Stimulated activated CD4-positive, alpha-beta T cell treated with anti-CD3 and anti-CD28 coated beads, Interleukin-4, amount 100 ng/mL, for 1 hour (primary cell): ENCODE measurements at places on chromosomes 4 and X.

DNA sequence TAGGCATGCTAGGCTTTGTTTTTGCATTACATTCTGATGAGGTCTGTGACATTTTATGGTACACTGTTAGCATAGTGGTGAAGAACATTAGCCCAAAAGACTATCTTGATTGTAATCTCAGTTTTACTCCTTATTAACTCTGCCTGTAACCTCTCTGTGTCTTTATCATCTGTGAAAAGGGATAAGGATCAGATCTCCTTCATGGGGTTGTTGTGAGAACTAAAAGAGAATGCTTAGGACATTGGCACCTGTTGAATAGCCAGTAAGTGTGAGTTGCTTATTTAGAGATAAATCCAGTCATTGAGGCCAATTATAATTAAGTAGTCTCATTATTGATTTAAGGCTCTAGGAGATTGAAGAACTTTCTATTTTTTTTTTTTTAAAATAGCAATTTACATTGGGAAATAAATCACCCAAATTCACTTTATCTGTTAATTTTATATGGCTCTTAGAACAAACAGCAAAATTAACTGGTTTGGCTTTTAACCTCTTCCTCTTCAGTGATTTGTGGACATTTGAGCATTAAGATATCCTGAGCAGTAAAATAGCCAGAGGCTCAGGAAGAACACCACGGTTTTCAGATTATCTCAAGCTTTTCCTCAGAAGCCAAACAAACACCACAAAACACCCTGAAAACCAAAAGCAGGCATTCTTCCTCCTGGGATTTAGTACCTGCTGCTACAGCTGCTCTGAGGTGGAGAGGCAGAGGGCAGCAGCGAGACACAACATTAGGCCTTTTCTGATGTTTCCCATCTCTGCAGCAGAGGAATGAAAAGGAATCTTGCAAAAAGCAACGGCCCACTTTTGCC lies 192.9 kb downstream of the ARHGAP10 start:
- DNase-seq: no peak

DNA sequence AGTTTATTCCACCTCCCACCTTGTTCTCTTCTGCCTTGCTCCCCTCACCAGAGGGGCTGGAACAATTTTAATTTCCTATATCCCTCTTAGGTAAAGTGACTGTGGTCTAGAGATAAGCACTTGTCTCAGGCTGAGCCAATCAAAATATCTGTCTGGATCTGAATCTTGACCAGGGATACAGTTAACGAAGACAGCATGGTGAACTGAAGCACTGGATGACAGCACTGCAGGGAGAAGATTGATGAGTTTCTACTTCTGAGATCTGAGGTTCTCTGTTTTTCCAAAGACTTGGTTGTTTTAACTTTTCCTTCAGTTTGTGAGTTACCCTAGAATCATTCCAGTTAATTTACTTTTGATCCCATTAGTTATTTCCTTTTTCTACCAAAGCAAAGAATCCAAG lies 13.2 kb downstream of the GNPDA2 start:
- no peak for DNase-seq

DNA sequence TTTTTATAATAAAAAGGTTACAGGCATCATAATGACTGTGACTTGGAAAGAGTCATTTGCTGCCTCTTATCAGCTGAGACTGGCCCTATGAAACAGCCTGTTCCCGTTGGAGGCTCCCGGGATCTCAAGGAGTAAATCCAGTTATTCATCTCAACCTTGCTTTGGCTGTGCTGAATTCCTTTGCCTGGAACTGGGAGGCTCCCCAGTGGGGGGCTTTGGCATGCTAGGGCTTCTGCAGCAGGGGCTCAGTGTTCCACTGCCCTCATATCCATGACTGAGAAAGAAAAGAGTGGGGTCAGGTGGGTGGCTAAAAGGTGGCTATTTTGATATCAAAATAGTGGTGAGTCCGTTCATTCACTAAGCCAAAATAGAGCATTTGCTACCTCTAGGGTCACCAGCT lies 71.2 kb downstream of the TRPC5 start:
- DNase-seq: no peak

DNA sequence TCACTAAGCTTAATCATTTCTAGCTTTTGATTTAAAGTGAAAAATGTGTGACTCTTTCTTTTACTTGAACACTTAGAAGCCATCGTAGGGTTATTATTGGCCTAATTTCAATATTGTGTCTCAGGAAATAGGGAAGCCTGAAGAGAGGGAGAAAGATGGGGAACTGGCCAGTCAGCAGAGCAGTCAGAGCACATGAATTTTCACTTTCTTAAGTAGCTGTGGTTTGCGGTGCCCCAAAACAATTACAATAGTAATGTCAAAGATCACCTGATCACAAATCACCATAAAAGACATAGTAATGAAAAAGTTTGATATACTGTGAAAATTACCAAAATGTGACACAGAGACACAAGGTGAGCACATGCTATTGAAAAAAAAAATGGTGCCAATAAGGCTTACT lies 45.5 kb downstream of the CENPC start:
- DNase-seq: no peak

DNA sequence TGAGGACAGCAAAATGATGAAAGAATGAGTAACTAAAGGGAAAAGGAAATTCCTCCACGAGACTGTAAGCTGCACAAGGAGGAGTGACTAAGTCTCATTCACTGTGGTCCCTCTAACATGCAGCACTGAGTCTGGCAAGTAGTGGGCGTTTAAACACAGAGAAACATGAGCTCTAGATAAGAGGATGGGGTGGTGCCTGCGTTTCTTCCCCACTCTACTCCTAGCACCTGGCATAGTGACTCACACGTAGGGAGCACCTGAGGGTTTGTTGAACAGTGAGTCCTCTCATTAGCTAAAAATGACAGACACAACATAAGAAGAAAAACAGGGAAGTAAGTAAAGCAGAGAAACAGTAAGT lies 105.8 kb upstream of the CBR4 start:
- no peak for DNase-seq

DNA sequence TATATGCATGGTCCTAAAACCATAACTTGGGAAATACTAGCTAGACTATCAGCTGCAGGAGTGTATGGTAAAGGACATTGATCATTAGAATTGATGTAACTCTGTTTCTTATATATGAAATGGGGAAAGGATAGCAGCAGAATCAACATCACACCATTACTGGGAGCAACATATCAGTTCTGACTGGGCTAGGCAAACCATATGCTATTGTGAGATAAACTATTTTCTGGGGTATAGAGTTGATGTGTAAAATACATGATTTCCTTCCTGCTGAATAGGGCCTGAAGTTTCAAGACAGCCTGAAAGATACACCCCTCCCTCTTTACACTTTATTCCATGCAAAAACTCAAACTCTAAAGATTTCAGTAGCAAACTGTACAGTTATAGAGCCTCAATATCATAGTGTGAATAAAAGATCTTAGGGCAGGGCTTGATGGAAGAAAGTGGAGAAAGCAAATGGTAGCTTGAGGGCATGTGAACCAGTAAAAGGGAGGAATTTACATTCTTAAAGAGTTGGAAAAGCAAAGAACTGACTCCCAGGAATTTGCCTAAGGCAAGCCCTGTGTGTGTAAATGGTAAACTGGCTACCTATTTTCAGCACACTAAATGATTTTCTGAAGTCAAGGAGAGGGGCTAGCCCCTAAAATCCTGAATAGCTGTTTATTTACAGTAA lies 404.1 kb downstream of the MAPK10 start:
- DNase-seq: no peak

DNA sequence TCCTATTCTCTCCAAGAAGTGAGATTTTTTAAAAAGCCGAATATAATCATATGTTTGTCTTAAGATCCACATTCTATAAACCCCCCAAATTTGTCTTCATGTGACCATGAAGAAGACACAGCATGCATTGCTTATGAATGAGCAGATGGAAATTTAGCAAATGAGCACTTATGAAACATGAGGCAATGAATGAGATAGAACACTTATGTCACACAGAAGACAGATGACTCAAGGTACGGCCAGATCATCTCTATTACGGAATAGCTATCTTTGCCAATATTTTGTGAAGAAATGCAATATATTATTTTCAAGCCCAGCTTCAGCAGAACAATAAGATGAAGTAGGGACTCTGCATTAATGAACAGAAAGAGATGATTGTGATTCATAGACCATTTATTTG lies 21.4 kb downstream of the PHEX start:
- no peak for DNase-seq

GRCh38 chr4:181608181-181608580 lies 635.0 kb upstream of the TENM3 start:
- no peak for DNase-seq

DNA sequence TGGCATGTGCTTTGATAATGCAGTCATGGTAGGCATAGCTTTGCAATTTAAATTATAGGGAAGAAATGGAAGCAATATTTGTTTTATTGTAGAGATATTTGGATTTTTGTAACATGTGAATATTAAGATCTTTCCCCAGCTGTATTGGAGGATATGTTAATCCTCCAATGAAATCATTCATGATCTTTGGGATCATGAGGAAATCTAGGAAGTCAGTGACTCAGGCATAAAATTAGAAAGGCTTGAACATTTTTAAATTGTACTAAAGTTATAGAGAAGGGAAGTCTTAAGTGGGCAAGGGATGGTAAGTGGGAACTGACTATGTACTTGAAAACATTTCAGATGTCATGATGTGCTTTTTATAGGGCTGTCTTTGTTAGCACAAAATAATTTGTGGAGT lies 46.8 kb downstream of the FIP1L1 start:
- DNase-seq: no peak

GRCh38 chr4:139599594-139600374 lies 43.8 kb upstream of the SETD7 start:
- no peak for DNase-seq

DNA sequence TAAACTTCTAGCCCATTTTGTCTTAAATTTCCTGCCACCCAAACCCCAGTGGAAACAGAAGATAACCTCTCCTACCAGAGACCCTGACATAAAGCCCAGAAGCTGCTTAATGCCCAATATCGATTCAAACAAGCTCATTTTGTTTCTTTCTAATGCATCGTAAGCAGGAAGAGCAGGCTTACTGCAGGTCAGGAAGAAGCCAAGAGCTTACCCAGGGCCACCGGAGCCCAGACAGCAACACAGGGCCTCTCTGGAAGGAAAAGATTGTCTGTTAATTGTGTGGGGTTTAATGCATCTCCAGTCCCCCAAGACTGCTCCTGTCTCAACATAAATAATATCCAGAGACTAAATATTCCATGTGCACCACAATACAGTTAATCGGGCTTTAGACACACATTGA lies 177.3 kb upstream of the NOCT start:
- no peak for DNase-seq

DNA sequence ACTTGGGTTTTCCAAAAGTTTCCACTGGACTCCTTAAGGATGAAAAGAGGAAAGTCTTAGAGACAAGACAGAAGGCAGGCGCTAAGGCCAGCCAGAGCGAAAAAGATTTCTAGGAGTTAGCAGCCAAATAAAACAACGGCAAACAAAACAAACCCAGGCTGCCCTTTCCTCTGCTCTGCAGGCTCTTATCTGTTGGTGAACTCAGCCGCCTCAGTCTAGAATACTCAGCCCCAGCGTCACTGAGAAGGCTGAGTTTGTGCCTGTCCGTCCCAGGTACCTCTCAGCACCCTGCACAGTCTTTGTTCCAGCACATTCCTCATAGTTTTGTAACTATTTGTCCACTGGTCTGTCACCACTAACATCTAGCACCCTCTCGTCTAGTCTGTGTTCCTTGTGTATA lies 75.6 kb upstream of the FAM9C start:
- DNase-seq: no peak

DNA sequence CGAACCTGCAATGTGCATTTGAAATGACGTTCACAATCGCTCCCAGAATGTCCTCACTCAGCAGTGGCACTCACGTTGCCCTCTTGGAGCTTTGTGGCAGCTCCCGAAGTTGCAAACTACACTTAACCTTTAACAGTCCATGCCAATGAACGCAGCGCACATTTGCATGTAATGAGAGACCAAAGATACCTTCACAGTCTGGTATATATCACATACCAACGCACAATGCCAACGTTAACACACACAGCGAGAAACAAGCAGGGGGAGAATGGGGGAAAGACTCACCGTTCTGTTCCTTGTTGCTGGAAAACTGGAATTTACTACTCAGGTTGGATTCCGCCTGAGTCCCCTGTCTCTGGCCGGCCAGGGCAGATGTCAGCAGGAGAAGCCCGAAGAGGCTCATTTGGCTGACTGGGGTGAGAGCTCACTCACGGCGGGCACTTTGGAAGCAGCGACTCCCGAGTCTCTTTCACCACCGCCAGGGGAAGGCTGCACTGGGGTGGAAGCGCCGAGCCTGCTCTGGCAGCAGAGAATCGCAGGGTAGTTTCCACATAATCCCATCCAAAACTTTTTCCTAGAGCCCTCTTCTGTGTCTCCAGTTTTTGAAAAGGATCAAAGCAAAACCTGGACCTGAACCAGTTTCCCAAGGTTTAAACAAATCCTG lies 966 bp downstream of the PDGFC start:
- no peak for DNase-seq

DNA sequence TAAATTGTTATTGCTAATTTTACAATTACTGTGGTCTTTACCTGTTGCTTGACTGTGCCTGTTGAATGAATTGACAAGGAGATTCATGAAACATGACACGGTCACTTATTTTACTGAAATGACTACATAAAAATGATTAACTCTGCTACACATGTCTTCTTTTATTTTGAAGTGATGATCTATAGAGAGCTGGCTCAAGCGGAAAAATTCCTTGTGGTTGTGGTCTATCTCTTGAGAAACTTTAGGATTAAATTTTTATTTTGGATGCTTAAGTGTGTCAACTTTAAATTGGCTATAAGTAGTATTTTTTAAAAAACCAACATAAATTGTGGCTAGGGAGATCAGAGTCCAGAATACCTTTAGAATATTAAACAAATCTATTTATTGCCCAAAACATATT lies 131.8 kb upstream of the PITX2 start:
- no peak for DNase-seq

DNA sequence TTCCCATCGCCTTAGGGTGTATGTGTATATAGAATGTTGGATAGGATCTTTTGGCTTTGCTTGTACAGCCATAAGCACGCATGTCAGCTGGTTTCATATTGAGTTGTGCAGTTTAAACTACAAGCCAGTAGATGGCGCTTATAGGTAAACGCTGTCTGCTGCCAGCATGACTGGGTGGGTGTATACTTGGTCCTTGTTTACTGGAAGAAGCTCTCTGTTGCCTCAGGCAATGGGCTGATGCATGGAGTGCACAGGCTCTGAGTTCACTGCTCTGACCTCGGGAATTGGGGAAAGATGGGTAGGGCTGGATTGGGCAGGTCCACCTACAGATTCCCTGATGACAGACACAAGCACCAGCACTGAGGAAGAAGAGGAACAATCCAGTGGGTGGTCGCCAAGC lies 831.5 kb downstream of the STIM2 start:
- DNase-seq: no peak

- DNase-seq: no peak
Measured at GRCh38 chr4:71685975-71686374, 97.9 kb downstream of the GC start.

DNA sequence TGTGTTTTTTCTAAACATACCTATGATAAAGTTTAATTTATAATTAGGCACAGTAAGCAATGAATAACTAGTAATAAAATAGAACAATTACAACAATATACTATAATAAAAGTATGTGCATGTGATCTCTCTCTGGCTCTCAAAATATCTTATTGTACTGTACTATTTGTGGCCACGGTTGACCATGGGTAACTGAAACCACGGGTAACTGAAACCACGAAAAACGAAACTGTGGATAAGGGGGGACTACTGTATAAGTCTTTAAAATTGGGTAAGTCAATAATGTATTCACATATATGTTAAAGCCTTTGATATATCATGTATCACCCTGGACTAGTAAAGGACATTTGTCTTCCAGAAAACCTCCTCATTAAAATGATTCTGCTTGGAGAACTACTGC lies 20.0 kb downstream of the TMEM154 start:
- no peak for DNase-seq
